ENCODE measurements at places on chromosomes 2 and 18.

DNA sequence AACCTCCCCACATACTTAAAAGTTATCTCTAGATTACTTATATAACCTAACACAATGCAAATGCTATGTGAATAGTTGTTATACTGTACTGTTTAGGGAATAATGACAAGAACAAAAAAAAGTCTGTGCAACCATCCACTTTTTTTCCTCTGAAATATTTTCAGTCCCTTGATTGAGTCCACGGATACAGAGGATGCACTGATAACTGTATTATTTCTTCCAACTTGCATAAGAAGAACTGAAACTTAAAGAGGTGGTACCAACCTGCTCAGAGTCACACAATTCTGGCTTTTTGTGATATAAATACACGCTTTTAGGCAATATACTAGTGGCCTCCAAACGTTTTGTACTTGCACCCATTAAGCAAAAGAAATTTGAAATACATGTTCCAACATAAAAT, 1.4 kb downstream of the SMC6 start:
- no peak for DNase-seq

DNA sequence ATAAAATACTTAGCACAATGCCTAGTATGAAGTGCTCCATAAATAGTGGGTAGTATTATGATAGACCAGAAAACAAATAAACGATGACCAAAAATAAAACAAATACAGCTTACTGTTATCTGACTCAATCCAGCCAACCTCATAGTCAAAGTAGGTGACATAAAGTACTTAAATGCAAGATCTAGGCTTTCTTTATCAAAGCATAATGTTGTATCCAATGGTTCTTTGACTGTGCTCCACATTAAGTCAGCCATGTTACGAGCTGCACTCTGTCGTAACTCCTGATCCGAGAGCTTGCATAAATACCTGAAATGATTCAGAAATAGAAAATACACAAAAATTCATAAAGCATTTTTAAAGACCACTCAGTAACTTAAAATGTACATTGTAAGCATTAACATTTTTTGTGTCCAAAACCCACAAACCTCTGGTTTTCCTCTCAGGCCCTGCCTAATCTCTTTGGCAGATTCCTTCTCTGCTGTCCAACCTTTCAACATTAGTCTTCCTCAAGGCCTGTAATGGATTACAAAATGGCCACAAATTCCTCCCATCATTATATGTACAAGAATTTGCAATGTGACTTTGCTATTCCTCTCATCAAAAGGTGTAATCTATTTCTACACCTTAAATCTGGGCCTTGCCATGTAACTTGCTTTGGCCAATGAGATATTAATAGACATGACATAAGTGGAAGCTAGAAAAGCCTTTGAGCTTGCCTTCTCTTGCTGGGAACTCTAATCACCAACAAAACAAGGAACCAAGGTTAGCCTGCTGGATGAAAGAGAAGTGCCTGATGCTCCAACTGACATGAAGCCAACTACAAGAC, 90.6 kb downstream of the USP34 start:
- DNase-seq, result no peak

DNA sequence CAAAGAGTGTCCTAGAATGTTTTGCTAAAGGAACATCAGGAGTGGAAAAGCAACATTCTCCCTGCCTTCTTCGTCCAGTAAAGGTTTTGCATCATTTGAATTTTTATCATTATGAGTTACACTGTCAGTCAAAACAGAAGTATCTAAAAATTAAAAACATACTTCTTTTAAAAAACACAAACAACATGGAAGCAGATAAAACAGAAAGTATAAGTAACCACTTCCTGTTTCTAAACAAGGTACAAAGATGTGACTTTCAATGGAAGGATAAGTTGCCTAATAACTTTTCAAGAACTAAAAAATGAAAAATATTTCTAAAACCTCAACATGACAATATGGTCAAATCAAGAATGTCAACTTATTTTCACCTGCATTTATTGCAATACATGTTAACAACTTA, 158.2 kb downstream of the STK39 start:
- no peak for DNase-seq

DNA sequence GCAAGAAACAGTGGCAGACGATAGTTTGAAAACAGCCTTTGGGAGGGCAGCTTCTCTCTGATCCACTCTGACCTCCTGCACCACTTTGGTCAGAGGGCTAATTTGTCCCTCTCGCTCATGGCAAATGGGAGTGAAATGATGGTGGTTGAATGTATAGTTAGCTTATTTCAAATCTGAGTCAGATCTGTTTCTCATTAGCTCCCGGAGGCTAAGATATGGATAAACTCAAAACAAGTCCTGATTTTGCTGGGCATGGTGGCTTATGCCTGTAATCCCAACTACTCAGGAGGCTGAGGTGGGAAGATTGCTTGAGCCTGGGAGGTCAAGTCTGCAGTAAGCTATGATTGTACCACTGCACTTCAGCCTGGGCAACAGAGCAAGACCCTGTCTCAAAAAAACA, 145.0 kb downstream of the ALK start:
- no peak for DNase-seq

- DNase-seq, result no peak
Measured at GRCh38 chr2:197278799-197279763, 31.5 kb downstream of the ANKRD44 start.

DNA sequence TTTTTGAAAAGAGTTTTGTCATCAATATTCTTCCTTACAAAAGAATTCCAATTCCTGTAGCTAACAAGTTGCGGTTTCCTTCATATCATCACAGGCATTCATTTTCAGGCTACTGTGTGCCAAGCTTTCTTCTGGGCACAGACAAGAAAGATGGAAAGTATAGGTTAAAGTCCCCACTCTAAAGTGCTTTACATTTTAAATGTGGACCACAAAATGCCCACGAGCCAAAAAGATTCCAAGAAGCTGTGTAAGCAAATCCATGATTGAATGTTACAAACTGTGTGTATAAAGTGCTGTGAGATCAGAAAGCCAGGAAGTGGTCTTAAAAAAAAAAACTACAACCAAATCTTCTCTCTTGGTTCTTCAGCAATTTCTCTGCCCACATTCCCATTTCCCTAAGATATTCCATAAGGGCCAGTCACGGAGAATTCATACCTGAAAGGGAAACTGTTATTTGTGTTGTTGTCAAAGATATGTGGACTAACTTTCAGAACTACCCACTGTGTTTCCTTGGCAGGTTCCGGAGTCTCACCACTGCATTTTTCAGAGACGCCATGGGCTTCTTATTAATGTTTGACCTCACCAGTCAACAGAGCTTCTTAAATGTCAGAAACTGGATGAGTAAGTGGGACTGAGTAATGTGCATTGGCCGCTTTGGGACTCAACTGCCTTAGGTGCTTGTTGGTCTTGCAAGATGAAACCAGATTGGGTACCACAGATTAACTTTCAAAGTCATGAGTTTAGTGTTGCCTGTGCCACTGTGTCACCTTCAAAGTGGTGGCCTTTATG, 55.7 kb downstream of the RAB27B start:
- DNase-seq, result no peak

- no peak for DNase-seq
Measured at GRCh38 chr2:69975853-69976462, 14.5 kb upstream of the ASPRV1 start.

DNA sequence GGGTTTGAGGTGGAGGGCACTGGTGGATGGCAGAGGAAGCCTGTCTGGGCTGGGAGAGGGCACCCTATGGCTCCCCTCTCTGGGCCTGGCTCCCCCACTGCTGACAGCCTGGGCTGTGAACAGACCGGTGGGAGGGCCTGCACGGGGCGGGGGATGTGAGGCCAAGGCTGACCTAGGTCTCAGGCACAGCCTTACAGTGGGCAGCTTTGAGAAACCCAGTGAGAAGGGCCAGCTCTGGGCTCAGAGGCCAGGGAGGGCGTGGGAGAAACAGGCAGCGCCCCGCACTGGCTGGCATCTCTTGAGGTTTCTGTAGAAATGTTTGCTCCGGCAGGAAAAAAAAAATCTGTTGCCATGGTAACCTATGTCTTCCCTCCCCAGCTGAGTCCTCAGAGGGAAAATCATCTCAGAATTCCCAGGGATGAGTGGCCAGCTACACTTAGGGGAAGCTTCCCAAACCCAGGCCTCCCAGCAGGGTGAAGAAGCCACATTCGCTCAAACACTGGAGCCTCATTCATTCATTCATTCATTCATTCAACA, 71.7 kb upstream of the TAF1B start:
- no peak for DNase-seq

DNA sequence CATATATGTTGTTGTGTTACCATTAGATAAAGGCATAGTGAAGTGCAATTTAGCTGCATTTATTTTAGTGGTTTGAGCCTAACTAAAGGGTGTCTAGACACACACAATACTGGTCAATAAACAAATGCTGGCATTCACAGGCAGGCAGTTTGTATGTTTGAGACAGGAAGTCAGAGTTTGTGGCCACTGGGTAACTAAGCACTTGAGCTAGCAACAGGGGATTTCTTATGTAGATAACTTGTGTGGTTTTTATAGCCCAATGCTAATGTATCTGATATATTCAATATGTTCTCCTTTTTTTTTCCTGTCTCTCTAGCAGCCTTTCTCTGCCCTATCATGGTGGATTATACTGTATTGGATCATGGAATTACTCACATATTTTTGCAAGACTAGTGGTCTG, 38.1 kb downstream of the LRRTM4 start:
- no peak for DNase-seq

- DNase-seq, result no peak
Measured at GRCh38 chr2:25301453-25302352, 40.0 kb downstream of the DNMT3A start.

DNA sequence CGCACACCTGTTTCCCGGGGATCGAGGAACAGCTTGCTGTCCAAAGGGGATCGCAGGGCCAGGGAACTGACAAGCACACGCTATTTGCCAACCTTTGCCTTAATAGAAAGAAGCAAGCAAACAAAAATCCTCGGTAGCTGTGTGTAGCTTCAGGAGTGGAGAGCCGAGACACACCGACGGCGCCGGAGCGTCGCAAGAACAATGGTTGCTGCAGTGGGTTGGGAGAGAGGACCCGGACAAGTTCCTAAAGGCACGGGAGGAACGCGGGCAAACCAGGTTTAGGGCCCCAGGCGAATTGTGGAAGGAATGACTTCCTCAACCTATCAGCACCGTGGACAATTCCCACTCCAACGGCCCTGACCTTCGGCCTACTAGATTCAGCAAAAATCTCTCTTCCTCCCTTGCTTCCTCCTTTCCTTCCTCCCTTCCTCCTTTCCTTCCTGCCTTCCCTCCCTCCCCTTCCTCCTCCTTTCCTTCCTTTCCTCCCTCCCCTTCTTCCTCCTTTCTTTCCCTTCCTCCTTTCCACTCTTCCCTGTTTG, 4.9 kb upstream of the NEUROD1 start:
- no peak for DNase-seq

DNA sequence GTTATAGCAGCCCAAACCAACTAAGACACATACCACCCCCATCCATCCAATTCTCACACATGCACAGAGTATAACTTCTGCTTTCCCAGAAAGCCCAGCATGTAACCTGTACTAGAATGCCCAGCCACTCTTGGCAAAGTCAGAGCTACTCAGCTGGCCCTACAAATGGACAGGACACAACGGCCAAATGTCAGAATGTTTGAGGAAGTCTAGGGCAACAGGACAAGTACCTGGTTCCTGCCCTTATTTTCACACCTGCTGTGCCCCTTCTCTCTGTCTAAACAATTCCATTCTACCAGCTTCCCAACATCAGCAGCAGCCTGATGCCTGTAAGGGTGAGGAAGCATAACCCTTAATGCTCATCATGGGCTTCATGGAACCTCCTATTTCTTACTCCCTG, 15.1 kb upstream of the BZW1 start:
- DNase-seq, result no peak

- DNase-seq, result no peak
Measured at GRCh38 chr2:125455110-125455509, 1200.8 kb upstream of the GYPC start.

DNA sequence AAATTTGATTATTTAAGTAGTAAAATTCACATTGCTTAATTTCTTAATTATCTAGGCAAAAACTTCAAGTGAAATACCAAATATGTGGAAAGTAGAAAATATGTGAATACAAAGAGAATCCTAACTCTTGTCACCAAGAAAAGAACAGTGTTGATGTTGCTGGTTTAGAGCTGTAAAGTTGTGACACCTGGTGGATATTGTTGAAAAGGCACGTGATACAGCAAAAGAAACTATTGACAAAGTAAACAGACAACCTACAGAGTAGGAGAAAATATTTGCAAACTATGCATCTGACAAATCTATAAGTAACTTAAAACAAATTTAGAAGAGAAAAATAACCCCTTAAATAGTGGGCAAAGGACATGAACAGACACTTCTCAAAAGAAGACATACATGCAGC, 25.6 kb upstream of the ZC3H15 start:
- no peak for DNase-seq

DNA sequence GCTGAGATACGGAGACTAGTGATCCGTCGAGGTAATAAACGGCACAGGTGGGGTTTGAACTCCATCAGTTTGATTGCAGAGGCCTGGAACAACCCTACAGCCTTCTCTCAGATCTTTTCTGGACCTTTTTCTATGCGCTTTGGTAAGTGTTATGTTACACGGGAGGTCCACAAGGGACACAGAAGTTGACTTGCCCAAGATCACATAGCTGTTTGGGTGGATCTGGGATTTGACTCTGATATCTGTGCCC, 1.1 kb upstream of the DNPEP start:
- no peak for DNase-seq

- DNase-seq, result no peak
Measured at GRCh38 chr18:59458575-59458974, 99.5 kb upstream of the LMAN1 start.

- no peak for DNase-seq
Measured at GRCh38 chr2:186229265-186229664, 256.8 kb upstream of the ZC3H15 start.

DNA sequence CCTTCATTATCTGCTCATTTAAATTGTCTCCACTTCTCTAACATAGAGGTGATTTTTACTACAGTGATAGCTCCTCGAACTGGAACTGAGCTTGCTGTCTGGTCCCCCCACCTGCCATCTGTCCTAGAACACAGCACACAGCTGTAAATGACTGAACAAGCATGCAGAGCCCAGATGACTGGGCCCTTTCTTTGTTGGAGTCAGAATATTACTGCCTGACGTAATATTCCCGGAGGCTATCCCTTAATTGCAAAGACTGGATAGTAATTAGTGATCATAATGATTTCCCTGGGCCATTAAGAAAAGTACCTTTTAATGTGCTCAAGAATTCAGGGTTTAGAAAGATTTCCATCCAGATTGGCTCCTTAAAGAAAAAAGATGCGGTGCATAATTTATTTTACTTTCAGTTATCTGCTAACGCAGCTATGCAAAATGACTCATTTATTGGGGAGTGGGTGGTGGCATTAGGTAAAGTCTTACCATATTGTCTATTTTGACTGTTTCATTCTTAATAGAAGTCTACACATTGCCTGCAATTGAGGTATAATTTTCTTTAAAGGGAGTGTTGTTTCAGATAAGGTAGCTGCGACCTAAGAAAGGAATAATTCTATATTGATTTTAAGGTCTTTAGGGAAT, 84.4 kb downstream of the MAP4K4 start:
- no peak for DNase-seq

- DNase-seq, result no peak
Measured at GRCh38 chr2:73970850-73971471, 13.7 kb upstream of the TET3 start.

GRCh38 chr2:225207043-225207442, 164.8 kb upstream of the DOCK10 start:
- no peak for DNase-seq

Data from NCI-H2081 treated with DMSO at 0.1 percent for 48 hours (cell line).